ENCODE measurements at places on chromosomes 1 and 21.

DNA sequence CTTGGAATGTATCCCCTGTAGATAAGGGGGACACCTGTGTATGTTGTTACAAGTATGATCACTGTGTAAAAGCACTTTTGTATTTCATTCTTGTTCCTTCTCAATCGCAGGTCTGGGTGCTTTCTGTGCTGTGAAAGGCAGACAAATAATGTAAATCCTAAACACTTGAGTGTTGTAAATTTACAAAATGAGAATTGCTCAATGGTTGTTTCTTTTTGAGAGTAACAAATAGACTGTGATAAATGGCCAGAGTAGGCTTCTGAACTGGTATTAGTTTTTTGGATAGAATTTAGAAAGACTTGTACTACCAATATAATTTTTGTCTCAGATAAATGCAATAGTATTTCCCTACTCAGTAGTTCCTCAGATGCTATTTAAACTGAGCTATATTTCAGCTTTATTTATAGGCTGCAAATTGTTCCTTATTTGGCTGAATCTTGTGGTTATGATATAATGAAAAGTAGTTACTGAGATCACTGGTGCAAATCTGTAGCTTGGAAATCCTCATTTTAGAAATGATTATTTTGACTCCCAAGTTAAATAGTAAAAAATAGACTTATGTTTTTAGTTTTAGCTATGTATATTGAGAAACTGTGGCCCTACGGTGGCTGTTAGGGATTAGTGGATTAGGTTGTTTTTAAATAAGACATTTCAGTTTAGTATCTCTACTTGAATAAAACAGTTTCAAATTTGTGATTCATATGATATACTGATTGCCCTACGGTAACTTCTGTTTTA is 9.2 kb downstream of the BACH1 start:
- no peak for DNase-seq

DNA sequence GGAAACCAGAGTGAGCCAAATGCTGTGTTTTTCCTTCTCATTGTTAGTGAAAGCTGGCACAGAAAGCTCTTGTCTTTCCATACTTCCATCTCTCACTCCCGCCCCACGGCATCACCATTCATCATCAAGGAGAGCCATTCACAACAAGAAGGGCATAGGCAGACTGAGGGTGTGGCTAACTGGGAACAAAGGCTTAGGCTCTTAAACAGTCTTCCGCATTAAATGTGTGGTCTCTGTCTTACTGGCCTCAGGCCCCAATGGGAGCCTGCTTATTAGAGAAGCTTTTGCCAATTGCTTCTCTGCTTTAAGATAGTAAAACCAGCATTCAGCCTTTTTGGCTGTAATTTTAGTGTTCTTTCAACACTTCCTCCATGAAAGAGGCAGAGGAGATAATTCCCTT is 51.4 kb downstream of the TNFSF18 start:
- DNase-seq: no peak

- DNase-seq: peak; percentile 86
Observed at GRCh38 chr1:153510984-153511410, 24.8 kb downstream of the S100A6 start.

- peak; percentile 62 for DNase-seq
Observed at GRCh38 chr1:233790662-233791371, 113.7 kb upstream of the SLC35F3 start.

DNA sequence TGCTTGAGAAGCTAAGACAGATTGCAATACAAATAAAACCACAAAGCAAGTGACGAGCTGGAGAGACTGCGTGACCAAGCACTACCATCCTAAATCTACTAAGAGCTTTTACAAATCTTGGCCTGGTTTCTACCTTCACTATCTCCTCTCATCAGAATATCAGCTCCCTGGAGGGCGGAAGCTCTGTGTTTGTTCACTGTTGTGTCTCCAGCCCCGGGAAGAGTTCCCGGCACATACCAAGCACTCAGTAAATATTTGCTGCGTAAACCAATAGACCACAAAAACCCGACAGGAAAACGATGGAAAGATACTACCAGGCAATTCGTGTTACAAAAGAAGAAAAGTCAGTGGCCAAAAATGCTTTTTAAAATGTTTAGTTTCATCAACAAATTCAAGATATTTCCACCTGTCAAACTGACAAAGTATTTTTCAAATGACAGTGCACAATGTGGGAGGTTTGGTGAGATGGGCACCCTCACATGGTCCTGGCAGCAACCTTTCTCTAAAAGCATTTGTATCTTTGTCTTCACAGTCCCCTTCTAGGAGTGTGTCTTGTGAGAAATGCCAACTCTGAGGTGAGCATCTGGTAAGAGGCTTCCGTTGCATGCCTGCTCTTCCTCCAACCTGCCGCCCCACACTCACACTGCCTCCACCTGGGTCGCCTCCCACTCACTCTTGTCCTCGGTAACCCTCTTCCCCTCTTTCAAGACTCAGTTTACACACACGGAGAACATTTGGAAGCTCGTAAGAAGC is 34.7 kb downstream of the SLC1A7 start:
- no peak for DNase-seq

- no peak for DNase-seq
Observed at GRCh38 chr1:204454476-204454875, 40.1 kb downstream of the PIK3C2B start.

DNA sequence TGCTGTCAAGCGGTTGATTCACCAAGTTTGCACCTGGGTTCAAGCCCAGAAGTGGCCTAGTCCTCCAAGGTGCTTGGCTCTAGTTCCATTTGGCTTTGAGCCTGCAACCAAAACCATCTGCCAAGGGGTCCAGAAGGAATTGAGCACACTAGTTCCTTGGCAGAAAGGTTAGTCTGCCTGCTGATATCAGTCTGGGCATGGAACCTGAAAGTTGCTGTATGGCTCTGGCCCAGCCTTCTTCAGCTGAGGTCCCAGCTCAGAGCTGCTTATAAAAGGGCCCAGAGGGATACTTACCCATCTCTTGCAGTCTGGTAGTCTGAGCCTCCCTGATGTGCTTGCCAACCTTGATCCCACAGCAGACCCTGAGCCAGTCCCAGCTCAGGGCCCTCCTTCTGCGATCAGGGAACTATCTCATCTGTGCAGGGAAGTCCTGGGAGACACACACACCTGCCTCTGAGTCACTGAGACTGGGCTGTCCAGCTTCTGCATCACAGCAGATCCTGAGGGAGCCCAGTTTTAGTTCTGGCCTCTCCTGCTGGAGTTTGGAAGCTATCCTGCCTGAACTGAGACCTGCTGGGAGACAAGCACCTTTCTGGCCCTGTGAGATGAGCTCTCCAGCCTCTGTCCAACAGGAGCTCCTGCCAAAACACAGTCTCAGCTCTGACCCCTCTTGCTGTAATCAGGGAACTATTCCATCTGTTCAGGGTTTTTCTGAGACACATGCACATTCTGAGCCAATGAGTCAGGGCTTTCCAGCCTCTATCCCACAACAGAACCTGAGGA is 75.8 kb downstream of the CTH start:
- DNase-seq: no peak

DNA sequence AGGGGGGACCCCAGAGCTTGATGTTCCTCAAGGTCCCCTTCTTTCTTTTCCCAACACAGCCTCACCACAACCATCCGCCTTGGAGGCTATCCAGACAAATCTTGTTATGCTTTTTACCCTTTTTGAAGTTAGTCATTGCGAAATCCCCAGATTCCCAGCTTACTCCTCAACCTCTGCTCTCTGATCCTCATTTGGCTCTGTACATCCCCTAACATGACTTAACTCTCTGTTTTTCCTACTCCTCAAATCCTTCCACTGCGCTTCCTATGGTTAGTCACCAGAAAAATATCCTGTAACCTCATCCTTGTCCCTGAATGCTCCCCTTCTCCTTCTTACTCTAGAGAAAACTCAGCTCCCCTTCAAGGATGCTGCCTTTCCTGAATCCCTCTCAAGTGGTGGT is 189.1 kb upstream of the POU3F1 start:
- DNase-seq: no peak

DNA sequence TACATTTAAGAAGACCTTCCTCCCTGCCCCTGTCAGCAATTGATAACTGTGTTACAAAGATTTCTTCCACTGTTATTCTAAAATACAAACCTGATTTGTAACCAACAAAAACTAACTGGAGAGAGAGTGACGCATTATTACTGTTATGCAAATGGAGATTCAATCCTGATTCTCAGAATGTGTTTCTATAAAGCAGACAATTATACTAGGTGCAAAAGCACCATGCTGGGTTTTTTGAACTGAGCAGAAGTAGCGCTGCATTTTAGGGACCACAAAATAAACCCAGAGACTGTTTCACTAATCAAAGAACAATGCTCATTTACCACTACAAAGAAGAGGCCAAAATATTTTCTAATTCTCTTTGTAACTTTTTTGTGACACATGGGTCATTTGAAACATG is 13.6 kb upstream of the GBP6 start:
- no peak for DNase-seq

- no peak for DNase-seq
Observed at GRCh38 chr1:159753386-159753785, 27.4 kb upstream of the DUSP23 start.

DNA sequence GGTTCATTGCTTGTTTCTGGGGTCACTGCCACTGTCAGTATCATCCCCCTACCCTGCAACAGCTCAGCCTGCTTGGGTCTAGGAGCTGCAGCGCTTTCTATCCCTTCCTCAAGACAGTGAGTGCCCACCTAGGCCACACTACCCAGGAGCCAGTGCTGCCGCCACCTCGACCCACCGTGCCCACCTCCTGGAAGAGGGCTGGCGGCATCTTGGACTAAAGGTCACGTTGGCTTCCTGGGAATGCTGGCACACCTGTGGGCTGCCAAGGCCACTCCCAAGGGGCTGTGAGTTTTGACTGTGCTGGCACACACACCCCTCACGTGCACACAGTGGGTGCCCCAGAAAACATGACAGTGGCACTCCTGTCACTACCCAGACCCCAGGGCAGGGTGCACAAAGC is 22.1 kb downstream of the CRYAA start:
- no peak for DNase-seq

- DNase-seq: no peak
Observed at GRCh38 chr1:169610108-169610507, 19.8 kb downstream of the SELP start.

DNA sequence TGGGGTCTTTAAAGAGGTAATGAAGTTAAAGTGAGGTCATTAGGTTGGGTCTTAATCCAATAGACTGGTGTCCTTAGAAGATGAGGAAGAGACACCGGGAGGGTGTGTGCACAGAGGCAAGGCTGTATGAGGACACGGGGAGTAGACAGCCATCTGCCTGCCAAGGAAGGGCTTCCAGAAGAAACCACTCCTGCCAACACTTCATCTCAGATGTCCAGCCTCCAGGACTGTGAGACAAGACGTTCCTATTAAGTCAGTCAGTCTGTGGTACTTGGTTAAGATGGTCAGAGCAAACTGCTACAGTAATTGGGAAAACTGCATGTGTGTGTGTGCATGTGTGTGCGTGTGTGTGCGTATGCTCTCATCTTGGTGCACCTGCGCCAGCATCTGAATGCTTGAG is 77.1 kb downstream of the RYR2 start:
- DNase-seq: no peak

DNA sequence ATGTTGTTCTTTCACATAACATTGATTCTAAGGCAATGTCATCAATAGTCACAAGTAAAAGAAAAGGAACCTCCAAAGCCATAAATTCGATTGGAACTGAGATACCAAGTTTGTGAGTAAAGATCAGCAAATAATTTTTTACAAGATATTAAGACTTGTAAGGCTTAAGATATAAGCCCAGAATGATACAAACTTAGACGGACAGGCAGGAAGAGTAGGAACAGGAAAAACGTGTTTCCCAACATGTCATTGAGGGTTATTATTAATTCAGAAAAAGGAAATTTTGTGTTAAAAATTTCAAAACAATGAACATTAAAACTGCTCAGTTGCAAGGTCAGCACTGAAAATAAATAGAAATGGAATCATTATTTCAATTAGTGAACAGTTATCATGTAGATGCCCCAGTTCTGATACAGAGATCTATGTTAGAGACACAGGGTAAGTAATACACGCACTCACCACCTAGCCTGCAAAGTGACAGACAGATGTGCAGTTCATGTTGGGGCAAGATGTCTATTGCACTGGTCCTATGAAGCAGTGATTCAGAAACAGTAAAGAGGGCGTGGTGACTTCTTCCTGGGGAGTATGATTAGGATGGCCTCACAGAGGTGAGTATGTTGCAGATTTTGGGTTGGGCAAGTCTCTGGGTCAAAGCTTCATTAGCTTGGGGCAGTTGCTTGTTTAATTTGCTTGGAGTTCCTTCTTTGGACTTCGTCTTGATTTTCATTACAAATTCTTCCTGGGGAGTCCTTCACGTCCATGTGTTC is 284.4 kb downstream of the SETD4 start:
- no peak for DNase-seq

- no peak for DNase-seq
Observed at GRCh38 chr1:40479156-40479555, 2.1 kb downstream of the ZFP69 start.

GRCh38 chr21:38742580-38743260 is 63.0 kb upstream of the ETS2 start:
- DNase-seq: no peak

Measured in GM13977 (cell line).